RWPE2 (cell line): ENCODE measurements at places on chromosomes 2 and 18.

DNA sequence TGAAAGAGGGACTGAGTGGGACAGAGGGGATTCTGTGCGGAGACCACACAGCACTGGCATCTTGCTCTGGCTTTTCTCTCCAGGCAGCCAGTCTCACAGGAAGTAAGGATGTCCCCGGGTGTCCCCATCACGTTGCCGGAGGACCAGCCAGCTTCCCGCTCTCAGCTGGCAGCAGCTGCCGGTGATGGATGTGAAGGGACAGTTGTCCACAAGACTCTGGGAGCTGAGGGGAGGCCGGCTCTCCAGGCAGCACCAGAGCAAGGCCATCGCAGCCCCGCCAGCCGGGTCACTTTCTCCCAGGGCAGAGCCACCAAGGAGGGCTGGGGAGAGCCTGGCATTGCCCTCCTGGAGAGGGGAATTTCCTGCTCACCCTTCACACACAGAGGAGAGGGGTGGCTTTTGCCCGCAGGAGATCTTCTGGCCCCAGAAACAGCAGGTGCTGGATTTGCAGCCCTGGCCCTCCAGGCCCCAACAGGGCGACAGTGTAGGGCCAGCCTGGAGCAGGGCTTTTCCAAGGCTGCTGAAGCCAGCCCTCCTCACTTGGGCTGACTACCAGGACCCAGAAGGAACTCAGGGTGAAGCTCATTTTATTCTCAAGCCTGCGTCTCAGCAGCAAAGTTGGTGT lies 24.0 kb upstream of the B3GNT7 start:
- no peak for DNase-seq

DNA sequence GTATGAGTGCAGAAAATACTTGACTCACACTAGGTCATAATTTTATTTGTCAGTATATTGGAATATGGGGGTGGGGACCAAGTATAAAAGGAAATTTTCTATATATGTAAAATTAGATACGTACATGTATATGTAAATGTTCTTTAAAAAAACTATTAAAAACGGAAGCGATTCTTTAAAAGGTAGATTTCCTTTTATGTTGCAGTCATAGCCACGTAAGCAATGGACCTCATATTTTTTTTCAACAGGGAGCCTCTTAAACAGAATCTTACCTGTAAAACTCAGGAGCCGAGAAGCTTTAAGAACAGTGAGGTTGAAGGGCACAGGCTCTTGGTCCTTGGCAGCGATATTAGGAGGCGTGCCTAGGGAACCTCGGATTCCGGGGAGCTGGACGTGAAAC lies 3.3 kb downstream of the RHBDD1 start:
- no peak for DNase-seq

DNA sequence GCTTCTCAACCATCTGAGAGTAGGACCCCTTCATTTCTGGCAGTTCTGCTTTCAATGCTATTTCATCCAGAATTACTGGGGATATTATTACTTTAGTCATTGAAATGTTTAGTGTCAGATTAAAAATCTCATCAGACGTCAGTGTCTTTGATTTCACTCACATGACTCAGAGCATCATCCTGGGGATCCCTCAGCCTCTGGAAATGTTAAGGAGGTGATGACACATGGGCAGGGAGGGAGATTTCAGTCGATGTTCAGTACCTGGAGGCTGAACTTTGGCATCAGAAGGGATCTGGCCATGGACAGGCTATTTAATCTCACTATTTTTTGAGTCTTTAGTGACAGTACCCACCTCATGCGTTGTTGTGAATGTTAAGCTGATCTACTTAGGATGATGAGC lies 39.1 kb downstream of the OSBPL6 start:
- DNase-seq = no peak

DNA sequence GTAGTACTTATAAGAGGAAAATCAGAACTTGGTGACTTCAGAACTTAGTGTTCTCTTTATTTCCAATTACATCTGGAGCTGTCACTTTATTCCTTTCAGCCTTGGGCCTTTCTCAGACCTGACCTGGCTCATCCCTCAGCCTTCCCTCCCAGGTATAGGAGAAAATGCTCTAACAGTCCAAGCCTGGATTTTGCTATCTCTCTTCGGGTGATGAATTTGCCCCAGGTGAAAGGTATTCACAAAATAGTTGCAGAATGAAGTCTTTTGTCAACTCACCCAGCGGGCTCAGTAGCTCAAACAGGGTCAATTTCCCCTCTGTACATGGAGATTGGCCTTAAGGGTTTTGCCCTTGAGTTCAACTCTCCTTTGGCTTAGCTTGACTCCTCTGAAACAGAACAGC lies 12.0 kb downstream of the NRP2 start:
- no peak for DNase-seq

DNA sequence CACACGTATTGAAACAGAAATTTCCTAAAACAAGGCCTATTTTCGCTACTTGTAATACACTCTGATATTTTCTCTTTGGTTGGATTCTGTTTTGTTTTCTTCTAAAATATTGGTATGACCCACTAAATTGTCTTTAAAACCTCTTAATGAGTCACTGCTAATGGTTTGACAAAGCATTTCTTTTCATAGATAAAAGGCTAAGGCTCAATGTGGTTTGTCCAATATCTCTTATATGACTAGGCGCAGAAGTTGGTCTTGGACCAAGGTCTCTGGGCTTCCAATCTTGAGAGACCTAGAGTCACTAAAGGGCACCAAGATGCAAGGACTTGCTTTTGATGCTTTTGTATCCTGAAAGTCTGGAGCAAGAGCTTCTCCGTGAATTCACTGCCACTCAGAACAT lies 498.2 kb upstream of the TCF4 start:
- no peak for DNase-seq

DNA sequence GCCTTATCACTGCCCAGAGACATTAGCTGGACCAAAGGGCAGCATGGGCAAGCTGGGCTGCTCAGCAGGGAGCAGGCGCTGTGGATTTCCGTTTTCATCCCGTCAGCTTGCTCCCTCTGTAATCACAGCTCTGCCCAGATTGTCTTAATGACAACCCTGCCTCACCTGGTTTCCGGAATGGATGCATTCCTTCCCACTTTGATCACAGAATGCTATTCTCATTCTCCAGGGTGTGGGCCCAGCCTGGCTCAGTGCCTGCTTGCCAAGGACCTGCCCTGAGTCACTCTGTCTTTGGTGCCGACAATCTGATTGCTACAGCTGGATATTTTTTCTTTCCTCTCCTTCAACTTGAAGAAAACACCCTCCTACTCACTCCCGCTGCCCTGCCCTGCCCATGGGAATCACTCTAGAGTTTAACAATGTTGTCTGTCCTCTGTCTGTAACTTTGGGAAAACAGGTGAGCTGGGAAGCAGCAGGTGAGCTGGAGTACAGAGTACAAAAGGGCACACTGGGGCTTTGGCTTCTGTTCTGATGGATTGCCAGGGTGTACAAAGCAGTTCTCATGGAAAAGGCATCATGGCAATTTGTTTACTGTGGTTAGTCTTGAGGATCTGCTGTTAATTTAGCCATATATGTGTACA lies 27.2 kb upstream of the FAM136A start:
- DNase-seq = peak; percentile 94

- no peak for DNase-seq
These were observed 84.2 kb downstream of the ARL4C start for GRCh38 chr2:234412726-234413125.

DNA sequence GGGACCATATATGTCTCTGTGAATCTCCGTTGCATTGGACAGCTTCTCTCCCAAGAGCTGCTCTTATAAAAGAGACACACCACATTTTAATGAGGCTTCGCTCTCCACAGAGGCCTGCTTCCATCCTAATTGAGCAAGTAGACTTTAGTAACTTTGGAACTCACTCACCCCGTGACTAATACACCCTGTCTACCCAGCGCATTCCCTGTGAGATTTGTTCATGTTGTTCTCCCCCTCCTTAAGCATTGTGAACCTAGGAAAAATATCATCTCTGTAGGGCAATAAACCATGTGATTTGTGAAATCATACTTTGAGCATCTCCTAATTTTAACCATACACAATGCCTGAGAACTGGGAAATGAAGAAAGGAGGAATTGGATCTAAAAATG lies 56.9 kb downstream of the MCFD2 start:
- no peak for DNase-seq

DNA sequence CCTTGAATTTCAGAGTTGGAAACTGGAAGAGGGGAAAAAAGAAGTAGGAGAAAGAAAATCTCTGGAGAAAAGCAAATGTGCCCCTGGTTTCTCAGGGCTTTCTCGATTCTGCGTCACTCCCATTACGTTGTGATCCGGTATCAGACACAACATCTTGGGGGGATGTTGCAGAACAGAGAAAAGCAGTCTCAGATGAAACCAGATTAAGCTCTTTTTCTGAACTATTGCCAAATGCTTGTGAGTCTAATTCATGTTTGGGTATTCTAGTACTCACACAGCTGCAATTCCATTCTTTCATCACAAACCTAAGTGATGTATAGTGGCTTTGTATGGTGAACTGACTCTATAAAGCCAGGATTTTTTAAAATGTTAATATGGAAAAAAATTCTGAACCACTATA lies 233.2 kb downstream of the TCF4 start:
- no peak for DNase-seq

GRCh38 chr18:73741946-73742345 lies 405.7 kb downstream of the FBXO15 start:
- DNase-seq = no peak

DNA sequence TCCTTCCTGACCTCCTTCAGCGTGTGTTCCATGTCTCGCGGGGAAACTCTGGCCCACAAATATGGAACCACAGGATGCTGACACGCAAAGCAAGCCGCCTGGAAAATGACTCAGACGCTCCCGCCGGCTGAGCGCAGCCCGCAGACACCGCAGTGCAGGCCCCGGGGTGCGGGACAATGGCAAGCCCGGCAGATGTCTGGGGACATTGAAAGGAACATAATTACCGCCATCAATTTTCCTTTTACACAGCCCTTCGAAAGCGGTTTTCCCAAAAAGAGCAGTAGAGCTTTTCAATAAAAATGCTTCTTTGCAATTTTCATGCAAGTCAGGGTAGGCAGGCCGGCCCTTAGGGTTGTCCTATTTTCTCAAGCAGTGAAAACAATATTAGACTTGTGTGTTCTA lies 159.2 kb upstream of the SH3BP4 start:
- no peak for DNase-seq

- peak; percentile 77 for DNase-seq
These were observed 571 bp downstream of the YWHAQ start for GRCh38 chr2:9630117-9630735.

DNA sequence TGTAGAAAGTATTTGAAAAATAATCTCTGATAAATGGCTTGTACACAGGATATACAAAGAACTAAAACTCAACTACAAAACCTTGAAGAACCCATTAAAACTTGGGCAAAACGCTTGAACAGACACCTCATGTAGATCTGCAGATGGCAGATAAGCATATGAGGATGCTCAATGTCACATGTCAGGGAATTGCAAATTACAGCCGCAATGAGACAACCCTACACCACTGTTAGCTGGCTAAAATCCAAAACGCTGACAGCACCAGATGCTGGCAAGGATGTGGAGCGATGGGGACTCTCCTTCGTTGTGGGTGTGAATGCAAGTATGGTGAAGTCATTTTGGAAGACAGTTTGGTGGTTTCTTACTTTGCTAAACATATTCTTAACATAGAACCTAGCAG lies 53.7 kb downstream of the SNTG2 start:
- no peak for DNase-seq

DNA sequence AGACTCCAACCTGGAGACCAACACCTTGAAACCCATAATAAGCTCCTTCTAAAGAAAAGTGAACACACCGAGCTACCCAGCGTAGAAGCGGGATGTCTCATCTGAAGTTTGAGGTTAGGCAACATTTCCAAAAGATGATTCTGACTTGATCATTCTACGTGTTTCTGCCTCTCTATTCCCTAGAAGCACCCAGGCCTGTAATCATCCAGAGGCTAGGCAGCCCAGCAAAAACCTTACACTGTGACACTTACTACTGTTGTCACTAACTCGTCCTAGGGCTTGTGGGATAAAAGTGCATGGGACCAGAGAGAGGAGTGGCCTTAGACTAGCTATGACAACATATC lies 1.4 kb downstream of the ZBTB14 start:
- no peak for DNase-seq

- DNase-seq = no peak
These were observed 291.1 kb downstream of the MTX2 start for GRCh38 chr2:176560296-176560695.

GRCh38 chr18:13231151-13231550 lies 12.6 kb downstream of the LDLRAD4 start:
- DNase-seq = no peak

DNA sequence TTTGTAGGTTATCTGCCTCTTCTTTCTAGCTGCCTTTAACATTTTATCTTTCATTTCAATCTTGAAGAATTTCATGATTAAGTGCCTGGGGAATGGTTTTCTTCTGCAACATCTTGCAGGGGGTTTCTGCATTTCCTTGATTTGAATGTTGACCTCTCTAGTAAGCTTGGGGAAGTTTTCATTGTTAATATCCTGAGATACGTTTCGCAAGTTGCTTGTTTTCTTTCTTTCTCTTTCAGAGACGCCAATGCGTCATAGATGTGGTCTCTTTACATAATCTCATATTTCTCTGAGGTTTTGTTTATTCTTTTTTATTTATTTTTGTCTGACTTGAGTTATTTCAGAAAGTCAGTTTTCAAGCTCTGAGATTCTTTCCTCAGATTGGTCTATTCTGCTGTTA lies 225.7 kb downstream of the XIRP2 start:
- no peak for DNase-seq
